ENCODE measurements at places on chromosomes 11 and 22.

- DNase-seq: no peak
Measured at GRCh38 chr22:44019416-44019815, 4.7 kb upstream of the PARVB start.

GRCh38 chr22:33542722-33543121, 377.6 kb downstream of the LARGE1 start:
- no peak for DNase-seq

- DNase-seq: no peak
Measured at GRCh38 chr11:13667795-13668101, 720 bp upstream of the FAR1 start.

- DNase-seq: peak; percentile 56
Measured at GRCh38 chr11:118202599-118203422, 22.0 kb downstream of the JAML start.

- DNase-seq: no peak
Measured at GRCh38 chr11:44992774-44993173, 42.1 kb upstream of the TP53I11 start.

DNA sequence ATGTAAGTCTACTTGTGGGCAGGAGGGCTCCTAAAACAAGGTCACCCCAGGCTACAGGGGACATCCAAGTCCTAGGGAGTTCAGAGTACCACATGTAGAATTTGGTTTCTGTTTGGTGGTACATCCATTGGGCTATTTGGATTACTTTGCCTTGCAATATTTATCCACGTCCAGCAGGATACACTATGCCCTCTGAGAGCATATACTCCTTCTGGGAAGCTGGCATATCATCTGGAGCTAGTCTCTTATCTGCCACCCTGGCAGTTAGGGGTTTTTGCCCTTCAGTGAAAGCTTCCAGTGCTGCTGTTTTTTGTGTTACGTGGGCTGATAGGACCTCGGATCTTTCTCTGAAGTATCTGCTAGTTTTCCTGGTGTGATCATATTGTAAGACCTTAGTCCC, 7.3 kb downstream of the LMO2 start:
- no peak for DNase-seq

- DNase-seq: no peak
Measured at GRCh38 chr11:126405374-126405773, 49.9 kb downstream of the ST3GAL4 start.

- peak; percentile 40 for DNase-seq
Measured at GRCh38 chr22:21762712-21763581, 27.4 kb upstream of the YPEL1 start.

DNA sequence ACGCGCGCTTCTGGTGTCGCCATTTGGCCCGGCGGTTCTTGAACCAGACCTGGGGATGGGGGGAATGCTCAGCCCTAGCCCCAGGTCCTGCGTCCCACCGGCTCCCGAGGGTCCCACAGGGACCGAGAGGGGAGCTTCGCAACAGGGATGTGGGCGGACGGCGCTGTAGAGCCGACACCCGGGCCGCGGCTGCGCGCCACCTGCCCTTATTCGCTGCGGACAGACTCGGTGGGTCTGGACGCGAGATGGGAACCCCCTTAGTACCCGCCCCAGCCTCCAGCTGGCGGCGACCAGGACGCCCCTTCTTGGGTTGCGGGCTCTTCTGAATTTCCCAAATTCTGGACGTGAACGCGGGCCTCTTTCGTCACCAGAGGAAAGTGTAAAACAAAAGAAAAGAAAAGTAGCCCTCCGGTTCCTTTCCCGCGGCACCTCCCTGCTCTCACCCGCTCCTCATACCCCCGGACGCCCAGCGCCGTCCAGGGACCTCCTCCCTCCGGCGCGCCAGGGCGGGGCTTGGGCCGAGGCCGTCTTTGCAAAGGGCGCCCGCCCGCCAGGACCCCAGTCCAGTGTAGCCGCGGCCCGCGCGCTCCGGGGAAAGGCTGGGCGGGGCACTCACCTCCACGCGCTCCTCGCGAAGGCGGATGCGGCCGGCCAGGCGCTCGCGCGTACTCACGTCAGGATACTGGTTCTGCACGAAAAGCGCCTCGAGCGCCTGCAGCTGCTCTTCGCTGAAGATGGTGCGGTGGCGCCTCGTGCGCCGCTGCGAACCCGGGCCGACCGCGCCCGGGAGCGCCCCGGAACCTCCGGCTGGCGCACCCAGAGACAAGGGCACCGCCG, 827 bp downstream of the GSC2 start:
- DNase-seq: peak; percentile 59

DNA sequence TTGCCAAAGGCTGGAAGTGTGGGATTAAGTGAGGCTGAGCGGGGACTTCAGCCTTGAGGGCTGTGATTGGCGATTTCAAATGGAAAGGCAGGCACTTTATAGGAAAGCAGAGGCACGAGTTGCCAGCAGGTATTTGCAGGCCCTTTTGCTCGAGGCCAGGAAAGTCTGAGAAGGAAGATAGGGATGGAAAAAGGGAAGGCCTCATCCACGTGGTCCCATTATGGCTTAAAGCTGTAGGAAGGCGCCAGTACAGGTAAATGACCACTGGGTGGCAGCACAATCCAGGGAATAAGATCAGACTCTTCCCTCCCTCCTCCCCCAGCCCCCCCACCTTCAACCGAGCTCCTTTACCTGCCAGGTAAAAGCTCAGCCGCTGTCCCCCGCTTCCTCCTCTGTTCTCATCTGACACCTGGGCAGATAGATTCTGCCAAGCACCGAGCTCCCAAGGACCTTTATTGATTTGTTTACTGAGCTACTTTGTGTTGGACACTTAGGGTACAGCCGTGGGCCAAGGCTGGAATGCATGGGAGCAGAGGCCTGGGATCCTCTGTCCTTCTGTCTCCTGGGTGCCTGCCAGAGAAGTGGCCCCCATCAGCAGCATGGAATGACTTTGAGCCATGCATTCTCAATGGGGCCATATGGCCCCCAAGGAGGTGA, 7.5 kb downstream of the P2RX3 start:
- DNase-seq: peak; percentile 54

DNA sequence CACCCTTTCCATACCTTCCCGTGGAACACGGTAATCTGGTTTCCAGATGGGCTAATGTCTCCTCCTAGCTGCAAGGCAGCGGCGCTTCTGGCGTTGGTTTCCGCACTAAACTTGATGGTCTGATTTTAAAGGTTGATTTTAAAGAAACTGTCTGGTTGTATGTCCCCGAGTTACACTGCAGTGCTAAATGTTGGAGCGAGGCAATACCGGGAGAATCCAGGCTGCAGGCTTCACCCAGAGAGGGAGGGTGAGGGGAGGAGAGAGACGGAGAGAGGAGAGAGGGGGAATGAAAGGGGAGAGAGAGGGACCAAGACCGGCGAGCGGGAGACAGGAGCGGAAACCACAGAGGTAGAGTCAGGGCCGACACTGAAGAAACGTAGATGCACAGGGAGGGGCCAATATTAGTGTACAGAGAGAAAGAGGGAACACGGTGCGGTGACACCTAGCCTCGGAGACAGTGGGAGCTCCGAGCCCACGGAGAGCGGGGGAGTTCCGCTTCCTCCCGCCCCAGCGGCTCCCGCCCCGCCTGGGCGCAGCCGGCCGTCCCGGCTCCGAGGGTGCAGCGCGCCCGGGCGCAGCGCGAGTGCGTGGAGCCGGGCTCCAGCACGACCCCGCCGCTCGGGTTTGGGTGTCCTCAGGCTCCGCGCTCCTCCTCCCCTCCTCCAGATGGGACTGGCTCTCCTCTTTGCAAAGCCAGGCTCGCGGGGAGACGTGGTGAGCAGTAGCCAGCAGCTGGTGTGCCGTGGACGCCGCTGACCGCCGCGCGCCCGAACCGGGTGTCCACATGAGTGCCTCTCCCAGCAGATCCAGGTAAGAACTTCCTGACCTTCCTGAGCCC, 71.9 kb upstream of the GRAMD1B start:
- peak; percentile 6 for DNase-seq

GRCh38 chr11:134714021-134714656, 302.1 kb upstream of the B3GAT1 start:
- no peak for DNase-seq

Data from T-cell (primary cell).